T1000 (cell line): ENCODE measurements at places on chromosomes 7 and 10.

DNA sequence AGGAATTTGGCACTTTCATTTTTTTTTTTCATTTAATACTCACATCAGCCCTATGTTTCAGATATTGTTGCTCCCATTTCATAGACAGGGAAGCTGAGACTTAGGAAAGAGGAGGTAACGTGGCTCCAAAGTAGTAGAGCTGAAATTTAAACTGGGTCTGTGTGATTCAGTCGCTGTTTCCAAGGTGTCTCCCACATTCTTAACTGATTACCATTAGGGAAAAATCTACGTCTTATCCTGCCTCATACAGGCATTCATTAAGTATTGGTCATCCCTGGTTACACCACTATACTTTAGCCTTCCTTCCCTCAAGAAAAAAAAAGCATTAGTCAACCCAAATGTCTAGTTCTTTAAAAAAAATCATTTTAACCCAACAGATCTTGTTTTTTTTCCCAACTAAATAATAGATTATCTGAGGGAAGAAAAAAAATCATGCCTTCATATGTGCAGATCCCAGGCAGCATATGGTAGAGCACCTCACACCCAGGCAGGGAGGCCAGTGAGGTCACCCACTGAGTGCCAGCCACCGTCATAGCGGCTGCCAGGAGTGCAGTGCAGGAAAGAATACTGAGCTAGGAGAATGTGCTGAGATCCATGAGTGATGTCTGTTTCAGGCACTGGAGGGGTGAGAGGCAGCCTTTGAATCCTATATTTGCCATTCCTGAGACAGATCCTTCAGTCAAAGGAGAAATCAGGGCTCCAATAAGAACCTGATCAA is 59.0 kb upstream of the SORCS3 start:
- peak; percentile 57 for DNase-seq

GRCh38 chr10:90133606-90134005 is 432.2 kb downstream of the KIF20B start:
- DNase-seq, result no peak

- DNase-seq, result peak; percentile 59
Measured at GRCh38 chr7:108211382-108212201, 81.4 kb upstream of the LAMB4 start.

GRCh38 chr7:13262929-13263530 is 575.6 kb downstream of the ARL4A start:
- DNase-seq, result no peak

DNA sequence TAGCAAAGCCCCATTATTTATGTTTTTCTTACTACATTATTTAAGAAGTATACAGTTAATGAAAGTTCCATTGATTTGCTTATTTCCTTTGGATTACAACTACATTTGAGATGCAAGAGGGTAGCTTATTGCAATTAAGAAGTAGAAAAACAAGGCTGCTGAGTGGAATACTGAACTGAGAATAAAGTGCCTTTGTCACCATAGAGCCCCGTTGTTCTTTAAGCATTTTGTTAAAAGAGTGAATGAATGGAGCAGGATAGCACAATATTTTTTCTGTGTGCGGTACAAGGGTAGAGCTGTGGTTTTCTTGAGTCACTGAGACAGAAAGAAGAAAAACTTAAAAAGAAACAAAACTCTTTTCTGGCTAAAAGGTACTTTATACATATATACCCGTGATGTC is 45.6 kb downstream of the ZNF277 start:
- DNase-seq, result no peak

- DNase-seq, result no peak
Measured at GRCh38 chr10:120667276-120667675, 183.9 kb upstream of the WDR11 start.

DNA sequence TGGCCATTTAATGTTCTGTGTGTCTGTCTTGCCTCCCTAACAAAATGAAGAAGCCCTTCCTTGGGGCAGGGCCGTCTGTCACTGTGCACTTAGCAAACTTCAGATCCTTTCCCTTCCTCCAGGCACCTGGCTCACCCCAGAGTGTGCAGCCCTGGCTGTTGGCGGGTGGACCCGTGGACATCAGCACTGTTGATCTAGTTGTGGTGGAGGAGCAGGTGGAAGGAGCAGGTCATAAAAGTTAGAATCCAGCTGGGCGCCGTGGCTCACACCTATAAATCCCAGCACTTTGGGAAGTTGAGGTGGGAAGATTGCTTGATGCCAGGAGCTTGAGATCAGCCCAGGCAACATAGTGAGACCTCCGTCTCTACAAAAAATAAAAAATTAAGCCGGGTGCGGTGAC is 12.7 kb downstream of the RAB19 start:
- DNase-seq, result no peak

DNA sequence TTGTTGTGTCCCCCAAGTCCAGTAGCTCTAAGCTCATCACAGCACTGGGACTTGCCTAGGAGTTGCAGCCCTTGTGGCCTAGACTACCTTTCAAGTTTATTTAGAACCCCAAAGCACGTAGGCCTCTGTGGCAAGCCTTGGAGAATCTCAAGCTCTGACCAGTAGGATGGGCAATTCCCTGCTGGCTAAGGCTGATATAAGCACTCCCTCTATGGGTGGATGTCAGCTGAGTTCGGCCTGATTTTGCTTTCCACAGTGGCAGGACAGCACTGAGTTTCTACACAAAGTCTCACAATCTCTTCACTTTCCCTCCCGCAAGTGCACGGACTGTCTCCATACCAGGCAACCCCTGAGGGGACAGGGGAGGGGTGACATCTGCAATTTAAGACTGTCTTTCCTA is 886.4 kb upstream of the LRRN3 start:
- DNase-seq, result no peak

GRCh38 chr7:87561102-87561501 is 39.6 kb downstream of the ABCB1 start:
- DNase-seq, result no peak

DNA sequence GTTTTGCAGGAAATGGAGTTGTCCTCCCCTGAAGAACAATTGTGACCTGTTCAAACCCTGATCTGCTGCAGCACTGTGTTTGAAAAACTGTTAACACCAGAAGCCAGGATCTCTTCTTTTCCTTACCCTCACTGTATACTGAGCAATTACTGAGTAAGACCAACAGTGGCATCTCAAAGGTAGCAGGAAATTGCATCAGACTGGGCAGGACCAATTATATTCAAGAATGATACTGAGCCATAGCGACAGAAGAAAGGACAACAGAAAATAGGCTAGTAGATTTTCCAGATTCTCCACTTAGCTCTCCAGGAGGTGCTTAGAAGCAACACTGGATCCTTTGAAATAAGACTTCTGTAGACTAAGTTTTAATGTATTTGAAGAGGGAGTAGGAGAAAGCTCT is 57.4 kb upstream of the INHBA start:
- no peak for DNase-seq

- DNase-seq, result no peak
Measured at GRCh38 chr7:69663911-69664832, 65.9 kb downstream of the AUTS2 start.

DNA sequence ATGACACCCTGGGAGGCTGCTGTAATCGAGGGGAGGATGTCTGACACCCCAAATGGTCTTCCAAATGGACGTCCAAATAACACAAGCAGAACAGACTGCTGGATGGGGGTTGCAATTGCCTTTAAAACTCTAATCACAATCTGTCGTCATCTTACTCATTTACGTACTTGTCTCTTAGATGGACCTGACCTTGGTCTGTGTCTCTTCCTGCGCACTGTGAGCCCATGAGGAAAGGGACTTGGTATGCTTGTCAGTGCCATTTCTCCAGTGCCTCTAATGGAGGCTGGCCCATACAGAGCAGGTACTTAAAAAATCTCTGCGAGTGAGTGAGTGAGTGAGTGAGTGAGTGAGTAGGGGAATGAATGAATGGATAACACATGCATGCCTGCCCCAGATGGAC is 93.3 kb downstream of the DLG5 start:
- DNase-seq, result no peak

DNA sequence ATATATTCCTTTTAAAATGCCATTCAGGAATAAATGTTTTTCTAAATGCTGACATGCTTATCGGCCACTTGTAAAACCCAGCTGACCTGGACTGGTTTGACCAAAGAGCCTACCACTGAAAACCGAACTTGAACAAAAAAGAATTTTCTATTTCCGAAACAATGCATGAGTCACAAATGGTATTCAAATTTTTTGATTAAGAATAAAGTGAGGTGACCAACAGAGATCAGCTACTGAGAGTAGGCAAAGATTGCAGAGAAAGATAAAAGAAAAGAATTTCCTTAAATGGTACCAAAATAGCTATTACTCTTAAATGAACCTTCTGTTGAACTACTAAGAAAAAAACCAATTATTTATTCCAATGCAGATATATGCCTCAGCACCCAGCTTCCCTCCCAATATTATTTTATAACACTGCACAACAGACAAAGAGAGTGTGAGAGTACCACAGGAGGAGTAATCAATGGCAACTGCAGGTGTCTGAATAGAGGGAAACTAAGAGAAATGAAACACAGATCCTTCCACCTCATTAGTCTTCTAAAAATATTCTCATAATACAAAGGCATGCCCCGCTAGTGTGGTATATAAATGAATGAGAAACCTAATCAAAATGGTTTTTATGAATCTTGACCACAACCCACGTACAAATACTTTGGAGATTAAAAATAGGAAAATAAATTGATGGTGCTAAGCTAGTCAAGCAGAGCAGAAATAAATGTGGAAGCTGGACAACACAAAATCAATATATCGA is 20.1 kb downstream of the OSBPL3 start:
- no peak for DNase-seq

GRCh38 chr7:48411619-48412018 is 240.4 kb downstream of the ABCA13 start:
- DNase-seq, result no peak

DNA sequence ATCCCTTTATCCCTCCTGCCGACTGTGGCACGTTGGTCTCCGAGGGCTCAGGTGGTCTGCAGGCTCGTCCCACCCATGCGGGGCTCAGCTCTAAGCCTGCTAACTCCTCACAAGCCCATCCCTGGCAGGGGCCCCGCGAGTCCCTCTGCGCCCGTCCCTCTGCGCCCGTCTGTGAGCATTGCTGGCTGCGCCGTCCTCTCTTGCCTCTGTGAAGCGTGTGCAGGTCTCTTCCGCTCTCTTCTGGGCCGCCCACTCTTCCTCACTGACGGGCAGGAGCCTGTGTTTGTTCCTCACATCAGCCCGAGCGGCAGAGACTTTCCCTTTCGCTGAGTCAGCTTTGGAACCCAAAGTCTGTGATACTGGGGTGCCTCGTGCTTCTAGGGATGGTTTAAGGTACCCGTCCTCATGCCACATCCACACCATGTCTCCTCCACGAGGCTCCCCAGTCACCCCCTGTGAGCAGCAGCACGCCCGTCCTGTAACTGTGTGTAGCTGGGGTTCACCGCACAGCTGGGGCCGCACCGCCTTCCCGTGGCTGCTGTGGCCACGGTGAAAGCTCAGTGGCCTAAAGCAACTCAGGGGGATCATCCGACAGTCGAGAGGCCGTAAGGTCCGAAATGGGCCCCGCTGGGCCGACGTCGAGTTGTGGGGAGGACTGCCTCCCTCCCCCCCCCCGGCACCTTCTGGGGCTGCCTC is 35.5 kb downstream of the ADGRA1 start:
- DNase-seq, result no peak

DNA sequence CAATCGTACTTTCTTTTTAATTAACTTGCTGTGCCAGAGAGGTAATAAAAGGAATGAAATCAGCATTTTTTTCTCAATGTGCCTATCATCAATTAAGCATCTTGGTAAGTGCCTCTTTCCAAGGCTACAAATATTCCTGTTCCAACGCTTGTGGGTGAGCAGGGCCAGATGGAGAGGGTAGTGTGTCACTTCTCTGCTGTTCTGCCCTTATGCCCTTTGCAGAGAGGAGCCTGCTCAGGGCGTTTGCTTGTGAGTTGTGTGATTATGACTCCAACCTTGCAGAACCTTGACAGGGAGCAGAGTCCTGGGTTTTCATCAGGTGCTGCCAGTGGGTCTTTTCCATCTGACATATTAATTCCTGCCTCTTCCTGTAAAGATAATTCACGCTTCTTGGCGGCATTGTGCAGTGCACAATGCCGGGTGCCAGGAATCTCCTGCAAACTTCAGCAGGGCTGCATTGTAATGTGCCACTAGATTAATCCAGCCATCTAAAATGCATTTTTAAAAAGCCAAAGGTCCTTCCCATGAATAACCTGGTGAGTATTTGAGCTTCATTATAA is 234.4 kb downstream of the ARHGAP12 start:
- no peak for DNase-seq
